ENCODE measurements at places on chromosomes 5 and 9.

- no peak for DNase-seq
These were observed 83.4 kb downstream of the ACTL7B start for GRCh38 chr9:108772301-108772894.

DNA sequence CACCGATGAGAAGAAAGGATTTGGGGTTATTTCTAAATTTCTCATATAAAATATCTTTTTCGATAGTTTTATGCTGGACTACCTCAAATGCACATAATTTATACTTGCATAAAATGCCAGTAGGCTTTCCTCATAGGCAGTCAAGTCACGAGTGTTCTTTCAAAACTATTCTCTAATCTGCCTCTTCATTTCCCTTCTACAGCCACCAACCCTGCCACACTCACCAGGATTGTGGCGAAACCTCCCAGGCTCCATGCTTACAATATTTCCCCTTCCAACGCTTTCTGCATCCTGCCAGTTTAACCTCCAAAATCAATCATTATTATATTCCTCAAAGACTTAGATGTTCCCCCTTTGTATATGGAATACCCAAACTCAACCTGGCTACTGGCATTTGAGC lies 65.4 kb downstream of the FRMD3 start:
- DNase-seq, result no peak

- DNase-seq, result no peak
These were observed 55.9 kb upstream of the NR3C1 start for GRCh38 chr5:143459433-143459832.

DNA sequence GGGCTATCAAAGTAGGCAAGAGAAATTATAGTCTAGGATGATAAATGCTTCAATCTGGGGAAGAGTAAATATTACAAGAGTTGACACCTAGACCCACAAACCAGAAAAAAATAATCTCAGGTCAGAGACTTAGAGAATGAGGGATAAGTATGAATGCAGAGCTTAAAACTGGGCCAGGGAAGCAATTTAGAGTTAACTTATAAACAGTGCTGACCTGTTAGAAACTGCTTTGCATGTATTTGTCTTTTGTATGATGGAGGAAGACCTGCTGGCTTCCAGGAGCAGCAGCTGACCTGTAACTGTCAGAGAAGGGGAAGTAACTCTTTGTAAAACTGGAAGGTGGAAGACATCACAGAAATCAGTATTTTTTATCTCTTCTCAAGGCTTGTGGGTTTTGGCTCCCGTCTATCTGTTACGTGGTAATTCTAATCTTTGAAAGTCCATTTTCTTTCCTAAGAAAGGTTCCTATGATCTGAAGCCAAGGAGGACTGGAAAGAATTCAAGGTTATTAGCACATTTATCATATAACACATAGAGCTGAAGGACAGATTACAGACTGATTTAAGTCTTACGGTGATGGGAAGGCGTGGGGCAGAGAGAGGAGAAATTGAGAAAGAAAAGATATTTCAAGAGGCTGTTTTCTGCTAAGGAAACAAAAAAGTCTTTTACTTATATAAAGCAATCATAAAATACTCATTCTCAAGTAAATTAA lies 114.7 kb upstream of the ADAMTS19 start:
- no peak for DNase-seq

DNA sequence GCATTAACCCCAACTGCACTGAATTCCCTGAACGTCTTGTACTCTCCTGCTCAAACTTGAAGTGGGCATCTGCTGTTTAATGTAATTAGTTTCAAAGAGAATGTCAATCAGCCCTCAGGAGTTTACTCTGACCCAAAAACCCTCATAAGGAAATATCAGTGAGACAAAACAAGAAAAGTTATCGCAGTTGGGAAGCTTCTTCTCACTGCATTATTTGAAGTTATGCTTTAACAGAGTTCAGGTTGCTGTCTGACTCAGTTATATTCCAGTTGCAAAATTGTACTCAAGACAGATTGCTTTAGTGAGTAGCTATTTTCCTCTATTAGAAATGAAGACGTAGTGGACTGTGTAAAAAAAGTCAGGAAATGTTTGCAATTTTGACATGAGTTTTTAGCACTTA lies 52.1 kb downstream of the PPIC start:
- DNase-seq, result no peak

DNA sequence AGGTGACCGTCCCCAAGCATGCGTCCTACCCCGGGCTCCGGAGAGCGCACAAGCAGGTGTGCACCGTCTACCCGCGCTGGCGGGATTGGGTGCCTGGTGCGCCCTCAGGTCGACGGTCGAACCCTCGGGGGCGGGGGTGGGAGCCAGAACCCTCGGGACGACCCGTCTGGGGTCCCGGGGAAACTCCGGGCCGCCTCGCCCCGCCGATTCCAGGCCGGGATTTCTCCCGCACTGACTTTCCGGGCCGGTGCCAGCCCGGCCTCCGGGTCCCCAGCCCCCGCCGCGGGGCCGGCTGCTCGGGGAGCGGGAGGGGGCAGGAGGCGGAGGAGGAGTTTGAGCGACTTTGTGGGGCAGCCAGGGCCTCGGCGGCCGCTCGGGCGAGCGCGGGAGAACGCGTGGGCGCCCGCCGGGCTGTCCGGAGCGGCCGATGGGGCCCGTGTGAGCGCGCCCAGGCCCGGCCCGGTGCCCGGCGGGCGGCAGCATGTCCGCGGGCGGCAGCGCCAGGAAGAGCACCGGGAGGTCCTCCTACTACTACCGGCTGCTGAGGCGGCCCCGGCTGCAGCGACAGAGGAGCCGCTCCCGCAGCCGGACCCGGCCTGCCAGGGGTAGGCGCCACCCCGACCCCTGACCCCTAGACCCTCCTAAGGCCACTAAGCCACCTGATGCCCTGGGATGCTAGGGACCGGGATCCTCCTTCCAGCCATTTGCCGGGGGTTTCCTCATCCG lies at the start of gene DAB2IP:
TSS of gene DAB2IP (plus strand) at position 340 of the 726 bp plus-strand sequence. CDS start at position 482, 142 bp downstream.
- DNase-seq, result no peak

DNA sequence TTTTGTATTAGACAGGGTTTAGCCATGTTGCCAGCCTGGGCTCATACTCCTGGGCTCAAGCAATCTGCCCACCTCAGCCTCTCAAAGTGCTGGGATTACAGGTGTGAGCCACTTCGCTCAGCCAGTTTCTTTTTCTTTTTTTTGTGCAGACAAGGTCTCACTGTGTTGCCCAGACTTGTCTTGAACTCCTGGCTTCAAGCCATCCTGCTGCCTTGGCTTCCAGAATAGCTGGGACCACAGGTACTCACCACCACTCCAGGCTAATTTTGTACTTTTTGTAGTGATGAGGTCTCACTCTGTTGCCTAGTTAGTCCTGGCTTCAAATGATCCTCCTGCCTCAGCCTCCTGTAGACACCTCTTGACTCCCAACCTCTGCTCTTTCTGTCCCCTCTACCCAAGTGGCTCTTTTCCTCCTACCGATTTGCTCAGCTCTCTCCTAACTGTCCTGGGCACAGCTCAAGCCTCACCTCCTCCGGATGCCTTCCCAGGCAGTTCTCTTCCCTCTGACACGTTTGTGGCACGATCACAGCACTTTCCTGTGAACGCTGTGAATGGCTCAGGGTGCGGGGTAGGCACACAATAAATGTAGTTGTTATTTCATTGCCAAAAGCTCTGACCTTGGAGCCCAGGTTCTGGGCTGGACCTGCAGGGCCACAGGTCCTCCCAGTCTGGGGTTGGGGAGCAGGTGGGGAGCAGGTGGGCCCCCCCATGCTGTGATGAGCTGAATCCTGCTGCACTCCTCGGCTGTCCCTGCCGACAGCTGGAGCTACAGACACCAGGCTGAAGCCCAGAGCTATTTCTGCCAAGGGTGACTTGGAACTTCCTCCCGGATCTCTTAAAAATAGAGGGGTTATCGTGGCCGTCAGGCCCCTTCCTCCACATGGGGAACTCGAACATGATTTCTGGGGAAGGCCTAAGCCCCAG lies 23.9 kb downstream of the GFI1B start:
- DNase-seq, result no peak

- DNase-seq, result no peak
These were observed 18.2 kb upstream of the IL7R start for GRCh38 chr5:35838370-35839042.

- DNase-seq, result no peak
These were observed 728.0 kb upstream of the C9orf72 start for GRCh38 chr9:28301281-28301680.

DNA sequence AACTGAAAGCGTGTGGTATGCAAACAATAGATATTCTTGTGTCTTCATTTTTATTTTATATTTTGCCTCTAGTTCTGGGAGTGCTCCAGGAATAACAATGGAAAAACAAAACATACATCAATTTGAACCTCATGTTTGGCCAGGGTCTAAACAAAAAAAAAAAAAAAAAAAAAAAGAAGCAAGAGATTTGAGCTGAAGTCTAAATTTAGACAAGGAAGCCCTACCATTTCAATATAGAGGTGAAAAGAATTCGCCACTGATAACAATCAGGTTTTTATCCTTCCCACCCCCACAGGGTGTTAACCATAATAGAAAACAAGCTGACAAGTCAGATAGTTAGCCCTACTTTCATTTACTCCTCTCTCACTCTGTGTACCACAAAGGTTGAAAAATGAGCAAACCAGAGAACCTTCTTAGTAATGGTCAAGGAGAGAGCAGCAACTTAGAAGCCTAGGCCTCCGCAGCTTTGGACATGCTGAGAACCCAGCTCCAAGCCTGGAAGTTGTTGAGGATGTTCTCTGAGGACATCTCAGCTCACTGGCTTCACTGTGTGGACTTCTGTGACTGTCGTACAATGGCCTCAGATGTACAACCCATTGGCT lies 118.2 kb upstream of the HMHB1 start:
- no peak for DNase-seq

GRCh38 chr9:31745468-31745867 lies 639.0 kb upstream of the ACO1 start:
- DNase-seq, result no peak

DNA sequence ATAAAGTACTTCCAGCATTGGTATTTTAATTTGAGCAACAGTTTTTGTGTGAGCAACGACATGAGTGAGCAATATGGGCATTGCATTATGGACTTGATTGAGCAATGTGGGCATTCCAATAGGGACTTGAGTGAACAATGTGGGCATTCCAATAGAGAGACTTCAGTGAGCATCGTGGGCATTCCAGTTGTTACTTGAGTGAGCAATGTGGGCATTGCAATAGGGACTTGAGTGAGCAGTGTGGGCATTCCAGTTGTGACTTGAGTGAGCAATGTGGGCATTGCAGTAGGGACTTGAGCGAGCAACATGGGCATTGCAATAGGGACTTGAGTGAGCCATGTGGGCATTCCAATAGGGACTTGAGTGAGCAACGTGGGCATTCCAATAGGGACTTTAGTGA lies 52.2 kb downstream of the ZCCHC7 start:
- no peak for DNase-seq

GRCh38 chr9:22031655-22032411 lies 22.7 kb upstream of the CDKN2B start:
- no peak for DNase-seq

DNA sequence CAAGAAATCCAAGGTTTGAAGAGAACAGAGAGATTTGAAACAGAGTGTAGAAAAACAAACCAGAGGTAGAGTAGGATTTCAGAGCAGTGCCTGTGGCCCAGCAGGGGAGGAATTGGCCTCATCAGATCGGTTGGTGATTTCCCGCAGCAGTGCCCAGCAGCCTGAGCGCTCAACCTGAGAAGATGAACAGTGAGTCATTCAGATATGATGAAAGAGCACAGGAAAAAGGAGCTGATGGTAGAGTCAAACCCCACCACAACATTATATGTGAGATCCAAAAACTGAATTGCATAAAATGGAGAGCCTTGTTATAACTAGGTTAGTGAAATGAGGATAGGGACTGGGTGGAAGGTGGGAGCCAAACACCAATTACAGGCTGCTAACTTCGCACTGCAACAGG lies 248.9 kb downstream of the PIK3R1 start:
- peak; percentile 28 for DNase-seq

DNA sequence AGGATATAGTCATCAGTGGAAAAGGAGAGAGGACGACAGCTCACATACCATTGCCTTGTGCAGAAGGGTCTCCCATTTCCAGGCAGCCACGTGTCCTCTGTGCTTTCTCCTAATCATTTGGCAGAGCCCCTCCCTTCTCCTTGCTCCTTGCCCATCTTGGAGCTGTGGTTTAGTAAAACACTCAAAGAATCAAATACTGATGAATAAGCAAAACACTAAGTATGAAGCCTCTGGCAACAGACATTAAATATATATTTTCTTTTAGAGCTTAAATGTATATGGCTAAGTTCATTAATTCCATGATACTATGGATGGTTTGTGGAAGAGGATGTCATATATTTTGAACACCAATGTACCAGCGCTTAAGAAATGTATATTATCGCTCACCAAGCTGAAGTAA lies 278.5 kb downstream of the SAXO1 start:
- DNase-seq, result no peak

DNA sequence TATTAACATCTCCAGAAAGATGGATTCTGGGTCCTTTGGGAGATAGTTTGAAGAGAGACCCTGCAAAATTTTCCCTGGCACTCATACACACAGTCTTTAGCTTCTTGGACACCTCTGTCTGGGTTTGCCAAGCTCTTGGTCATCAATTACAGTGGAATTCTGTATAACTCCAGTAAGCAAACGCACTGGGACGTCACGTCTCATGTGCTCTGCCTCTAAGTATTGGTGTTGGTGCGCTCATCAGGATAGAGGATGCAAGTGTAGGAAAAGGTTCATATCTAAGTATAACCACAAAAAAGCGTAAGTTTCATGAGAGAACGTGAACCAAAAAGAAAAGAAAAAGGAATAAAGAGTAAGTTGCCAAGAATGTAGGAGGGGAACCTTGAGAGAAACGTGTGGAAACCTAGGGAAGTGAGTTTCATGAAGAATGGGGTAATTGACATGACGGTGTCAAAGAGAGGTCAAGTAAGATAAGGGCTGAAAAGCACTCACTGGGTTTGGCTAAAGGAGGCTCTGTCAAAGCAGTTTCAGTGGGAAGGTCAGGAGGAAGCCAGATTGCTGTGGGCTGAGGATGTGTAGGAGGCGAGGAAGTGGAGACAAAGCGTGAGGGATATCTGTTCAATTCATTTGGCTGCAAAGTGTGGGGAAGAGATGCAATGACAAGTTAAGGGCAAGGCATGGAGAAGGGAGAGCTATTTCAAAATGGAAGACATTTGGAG lies 92.7 kb downstream of the RAD23B start:
- DNase-seq, result no peak

- no peak for DNase-seq
These were observed 287.7 kb upstream of the DAP start for GRCh38 chr5:11048760-11049159.

DNA sequence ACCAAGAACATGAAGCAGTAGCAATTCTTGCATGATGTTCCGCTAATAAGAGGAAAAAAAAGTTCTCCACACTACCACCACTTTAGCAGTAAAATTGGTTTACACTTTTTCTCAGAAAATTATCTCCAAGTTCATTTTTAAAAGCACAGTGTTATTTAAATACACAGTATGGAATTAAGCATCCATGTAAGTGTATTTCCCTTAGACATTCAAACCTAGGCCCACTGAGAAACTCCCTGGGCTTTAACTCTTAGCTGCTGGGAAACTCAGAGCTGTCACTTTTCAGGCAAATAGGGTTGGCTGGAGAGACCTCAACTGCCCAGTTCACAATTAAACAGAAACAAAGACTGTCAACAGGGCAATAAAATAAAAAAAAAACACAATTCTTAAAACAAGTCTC lies 2.7 kb downstream of the GNAQ start:
- DNase-seq, result no peak

GRCh38 chr5:104702212-104702611 lies 1139.6 kb upstream of the NUDT12 start:
- DNase-seq, result no peak
